SK-N-DZ (cell line): ENCODE measurements at places on chromosomes 4 and X.

DNA sequence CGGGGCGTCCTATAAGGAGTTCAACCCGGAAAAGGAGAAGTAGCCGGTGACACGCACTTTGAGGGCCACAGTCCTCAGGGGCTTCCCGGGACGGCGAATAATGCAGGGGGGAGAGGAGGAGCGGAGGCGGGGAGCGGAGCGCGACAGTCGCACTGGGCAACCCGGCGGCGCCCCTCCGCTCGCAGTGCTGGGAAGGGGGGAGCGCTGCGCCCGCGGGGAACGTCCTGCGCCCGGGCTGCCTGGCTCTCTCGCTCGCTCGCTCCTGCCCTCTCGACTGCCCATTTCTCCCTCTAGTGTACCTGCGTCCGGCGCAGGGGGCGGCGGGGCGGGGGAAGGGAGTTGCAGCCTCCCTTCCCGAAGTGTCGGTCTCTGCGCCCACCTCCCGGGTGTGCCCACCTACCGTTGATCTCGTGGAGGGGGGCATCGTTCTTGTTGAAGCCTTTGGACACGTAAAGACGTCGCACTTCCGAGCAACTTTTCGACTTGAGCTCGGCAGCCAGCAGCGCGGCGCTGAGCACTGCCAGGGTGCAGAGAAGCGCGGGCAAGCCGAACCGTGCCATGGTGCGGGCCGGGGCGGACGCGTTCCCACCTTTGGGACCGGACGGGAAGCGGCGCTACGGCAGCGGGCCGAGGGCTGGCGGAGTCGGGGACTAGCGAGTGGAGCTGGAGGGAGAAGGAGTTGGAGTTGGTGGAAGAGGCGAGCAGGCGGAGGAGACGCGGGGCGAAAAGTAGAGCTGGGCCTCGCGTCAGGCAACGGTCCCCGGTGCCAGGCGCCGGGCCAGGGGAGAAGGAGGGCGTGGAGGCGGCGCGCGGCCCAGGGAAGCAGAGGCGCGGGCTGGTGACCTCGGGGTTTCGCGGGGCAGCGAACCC is 648 bp downstream of the GPC4 start:
- DNase-seq, result no peak

DNA sequence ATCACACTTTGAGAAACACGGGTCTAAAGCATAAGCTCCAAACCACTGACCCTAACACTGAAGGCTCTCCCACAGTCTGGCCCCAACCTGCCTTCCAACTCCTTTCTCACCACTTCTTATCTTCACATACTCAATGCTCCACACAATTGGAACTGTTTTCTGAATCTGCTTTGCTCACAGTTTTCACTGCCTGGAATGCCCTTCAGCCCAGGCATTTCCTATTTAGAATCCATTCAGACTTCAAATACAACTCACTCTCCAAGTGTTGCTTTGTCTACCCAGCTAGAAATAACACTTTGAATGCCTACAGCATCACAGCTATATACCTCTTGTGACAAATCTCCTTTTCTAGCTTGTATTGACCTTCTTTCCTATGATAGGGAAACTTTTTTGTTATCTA is 10.2 kb downstream of the OTUD4 start:
- no peak for DNase-seq

- DNase-seq, result peak; percentile 82
These were observed 134.4 kb downstream of the RASL11B start for GRCh38 chr4:52996261-52997131.

DNA sequence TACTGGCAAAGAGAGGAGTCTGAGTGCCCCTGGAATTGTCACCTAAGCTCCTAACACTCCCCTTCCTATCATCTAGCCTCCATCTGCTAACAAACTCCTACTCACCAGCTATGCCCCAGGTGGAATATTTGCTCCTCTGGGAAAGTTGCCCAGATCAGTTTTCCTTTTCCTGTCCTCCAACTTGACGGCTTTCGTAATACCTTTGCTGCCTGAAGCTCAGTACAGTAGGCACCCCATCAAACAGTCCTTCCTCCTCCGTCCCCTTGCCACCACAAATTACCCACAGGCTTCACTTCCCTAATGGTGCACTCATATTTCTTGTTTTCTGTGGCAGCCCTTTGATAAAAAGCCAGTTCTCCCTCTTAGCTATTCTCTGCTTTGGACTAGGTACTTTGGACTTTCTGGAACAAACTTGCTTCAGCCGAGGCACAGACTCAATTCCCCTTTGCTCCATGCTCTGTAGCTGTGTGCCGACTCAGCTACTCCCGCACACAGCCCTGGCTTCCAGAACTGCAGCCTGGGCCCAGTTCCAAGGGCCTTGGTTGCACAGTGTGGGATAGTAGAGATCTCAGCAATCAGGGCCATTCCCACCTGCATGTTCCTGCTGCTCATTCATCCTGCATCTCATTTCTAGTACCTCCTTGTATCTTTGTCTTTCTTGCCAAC is 605.1 kb downstream of the BCOR start:
- no peak for DNase-seq

GRCh38 chr4:95534032-95534431 is 14.7 kb downstream of the UNC5C start:
- no peak for DNase-seq

DNA sequence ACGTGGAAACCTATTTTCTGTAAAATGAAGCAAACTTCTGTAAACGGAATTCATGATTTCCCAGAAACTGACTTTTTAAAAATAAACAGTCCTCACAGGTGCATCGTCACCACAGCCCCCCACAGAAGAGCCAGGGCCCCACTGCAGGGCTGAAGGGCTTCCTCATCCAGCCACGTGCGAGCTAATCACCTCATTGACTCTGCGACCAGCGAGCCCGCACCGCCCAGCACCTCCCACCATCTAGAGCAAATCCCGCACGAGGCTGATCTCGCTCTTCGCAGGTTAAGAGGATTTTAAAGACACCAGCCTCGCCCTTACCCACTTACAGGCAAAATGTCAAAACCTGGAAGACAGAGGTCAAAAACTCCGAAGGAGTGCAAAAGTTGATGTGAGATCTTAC is 14.8 kb downstream of the PPP2R3B start:
- no peak for DNase-seq

DNA sequence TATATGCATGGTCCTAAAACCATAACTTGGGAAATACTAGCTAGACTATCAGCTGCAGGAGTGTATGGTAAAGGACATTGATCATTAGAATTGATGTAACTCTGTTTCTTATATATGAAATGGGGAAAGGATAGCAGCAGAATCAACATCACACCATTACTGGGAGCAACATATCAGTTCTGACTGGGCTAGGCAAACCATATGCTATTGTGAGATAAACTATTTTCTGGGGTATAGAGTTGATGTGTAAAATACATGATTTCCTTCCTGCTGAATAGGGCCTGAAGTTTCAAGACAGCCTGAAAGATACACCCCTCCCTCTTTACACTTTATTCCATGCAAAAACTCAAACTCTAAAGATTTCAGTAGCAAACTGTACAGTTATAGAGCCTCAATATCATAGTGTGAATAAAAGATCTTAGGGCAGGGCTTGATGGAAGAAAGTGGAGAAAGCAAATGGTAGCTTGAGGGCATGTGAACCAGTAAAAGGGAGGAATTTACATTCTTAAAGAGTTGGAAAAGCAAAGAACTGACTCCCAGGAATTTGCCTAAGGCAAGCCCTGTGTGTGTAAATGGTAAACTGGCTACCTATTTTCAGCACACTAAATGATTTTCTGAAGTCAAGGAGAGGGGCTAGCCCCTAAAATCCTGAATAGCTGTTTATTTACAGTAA is 404.1 kb downstream of the MAPK10 start:
- DNase-seq, result no peak

GRCh38 chr4:103451341-103451740 is 253.2 kb upstream of the CENPE start:
- DNase-seq, result no peak

- no peak for DNase-seq
These were observed 71.3 kb upstream of the KIT start for GRCh38 chr4:54586320-54586955.

DNA sequence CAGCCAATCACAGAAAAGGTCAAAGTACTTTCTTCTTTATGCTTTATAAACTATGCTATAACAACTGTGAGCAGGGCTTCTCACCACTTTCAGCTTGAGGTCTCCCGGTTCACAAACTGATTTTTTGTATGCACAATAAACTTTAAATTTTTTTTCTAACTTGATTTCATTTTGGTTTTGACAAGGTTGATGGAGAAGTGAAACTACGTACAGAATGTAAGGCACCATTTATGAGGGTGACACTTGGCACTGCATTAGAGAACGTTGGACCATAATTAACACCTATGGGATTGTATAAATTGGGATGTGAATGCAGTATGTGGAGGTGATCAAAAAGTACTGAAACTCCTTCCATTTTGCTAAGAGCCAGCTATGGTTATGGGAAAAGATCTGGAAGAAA is 857.9 kb upstream of the HTR2C start:
- no peak for DNase-seq
